Urinary bladder (tissue), 4 donors: ENCODE measurements at places on chromosomes 2 and 18.

GRCh38 chr2:66437109-66437690 is 2.3 kb downstream of the MEIS1 start:
- DNase-seq = no peak

GRCh38 chr2:10064932-10065772 is 15.1 kb downstream of the CYS1 start:
- no peak for DNase-seq

DNA sequence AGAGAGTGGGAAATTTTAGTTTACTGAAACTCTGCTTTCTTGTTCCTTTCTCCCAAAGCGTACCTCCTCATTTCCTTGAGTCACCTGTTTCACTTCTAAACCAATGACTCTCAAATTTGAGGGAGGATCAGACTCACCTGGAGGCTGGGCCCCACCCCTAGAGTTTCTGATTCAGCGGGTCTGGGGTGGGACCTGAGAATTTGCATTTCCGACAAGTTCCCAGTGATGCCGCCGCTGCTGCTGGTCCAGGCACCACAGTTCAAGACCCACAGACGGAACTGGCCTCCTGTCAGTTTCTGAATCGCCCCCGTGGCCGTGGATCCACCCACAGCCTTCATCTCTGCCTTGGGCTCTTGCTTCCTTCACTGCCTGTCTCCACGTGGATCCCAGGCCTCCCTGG is 44.9 kb upstream of the PELI1 start:
- DNase-seq = no peak

GRCh38 chr18:41955688-41956087 is 654 bp downstream of the PIK3C3 start:
- no peak for DNase-seq

DNA sequence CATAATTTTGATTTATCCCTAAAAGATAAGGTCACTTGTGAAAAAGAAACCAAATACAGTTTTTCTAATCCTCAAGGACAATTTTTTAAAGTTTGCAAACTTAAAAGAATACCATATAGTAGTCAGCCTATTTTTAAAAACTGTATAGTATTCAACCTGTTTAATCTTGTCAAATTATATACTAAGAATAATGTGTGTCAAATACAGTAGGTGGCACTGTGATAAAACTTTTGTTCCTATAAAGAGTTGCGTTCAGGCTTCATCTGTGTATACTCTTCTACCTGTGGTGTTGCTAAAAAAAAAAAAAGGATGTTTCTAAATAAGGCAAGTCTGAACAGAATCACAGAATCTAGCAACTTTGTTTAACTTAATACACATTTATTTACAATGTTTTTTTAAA is 68.6 kb downstream of the CCDC138 start:
- DNase-seq = no peak

DNA sequence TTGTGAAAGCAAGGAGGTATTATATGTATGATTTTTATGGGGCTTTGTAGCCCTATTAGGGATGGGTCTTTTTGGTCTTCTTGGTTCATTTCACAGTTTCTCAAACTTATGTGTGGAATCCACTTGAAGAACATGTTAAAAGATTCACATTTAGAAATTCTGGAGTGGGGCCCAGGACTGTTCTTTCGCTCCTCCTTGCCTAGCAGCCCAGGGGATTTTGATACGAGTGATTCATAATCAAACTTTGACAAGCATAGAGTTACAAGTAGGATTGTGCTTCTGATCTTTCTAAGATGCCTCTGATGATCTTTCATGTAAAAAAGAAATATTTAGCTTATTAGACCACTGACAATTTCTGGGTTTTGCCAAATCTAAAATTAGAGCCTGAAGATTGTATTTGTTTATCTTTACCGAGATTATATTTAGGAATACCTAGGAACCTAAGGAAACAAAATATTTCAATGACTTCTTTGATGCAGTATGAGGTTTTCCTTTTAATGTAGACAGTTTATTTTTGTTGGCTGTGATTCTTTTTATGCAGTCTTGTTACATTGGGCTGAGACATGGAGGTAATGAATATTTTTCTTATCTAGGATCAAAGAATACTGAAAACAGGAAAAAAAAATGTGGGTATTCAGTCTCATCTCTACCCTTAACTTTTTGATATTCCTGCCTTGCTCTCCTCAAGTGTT is 324.0 kb downstream of the PARD3B start:
- DNase-seq = no peak

GRCh38 chr2:150303281-150303680 is 184.2 kb downstream of the RND3 start:
- DNase-seq = no peak

DNA sequence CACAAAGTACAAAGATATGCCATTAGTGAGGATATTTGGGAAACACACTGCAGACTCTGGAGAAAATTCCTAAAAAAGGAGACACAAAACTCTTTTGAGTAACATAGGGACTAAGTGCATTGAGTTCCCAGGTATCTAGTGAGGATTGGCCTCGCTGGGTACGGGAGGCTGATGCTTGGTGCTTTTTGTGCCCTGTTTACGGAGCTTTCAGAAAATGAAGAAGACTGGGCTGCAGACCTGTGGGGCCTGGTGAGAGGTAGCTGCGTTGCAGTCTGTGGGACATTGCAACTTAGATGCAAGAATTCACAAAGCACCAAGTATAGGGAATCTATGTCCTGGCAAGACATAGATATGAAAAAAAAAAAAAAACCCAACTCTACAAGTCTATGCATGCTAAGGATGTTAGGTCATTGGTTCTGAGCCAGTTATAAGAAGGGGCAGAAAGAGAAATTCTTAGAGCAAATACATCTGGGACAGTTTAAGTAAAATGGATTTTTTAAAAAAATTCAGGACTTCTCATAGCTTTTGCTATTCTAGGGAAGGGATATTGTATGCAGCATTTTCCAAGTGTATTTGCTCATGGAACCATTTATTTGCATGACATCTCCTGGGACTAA is 156.0 kb downstream of the SLC4A3 start:
- peak; percentile 21 for DNase-seq

DNA sequence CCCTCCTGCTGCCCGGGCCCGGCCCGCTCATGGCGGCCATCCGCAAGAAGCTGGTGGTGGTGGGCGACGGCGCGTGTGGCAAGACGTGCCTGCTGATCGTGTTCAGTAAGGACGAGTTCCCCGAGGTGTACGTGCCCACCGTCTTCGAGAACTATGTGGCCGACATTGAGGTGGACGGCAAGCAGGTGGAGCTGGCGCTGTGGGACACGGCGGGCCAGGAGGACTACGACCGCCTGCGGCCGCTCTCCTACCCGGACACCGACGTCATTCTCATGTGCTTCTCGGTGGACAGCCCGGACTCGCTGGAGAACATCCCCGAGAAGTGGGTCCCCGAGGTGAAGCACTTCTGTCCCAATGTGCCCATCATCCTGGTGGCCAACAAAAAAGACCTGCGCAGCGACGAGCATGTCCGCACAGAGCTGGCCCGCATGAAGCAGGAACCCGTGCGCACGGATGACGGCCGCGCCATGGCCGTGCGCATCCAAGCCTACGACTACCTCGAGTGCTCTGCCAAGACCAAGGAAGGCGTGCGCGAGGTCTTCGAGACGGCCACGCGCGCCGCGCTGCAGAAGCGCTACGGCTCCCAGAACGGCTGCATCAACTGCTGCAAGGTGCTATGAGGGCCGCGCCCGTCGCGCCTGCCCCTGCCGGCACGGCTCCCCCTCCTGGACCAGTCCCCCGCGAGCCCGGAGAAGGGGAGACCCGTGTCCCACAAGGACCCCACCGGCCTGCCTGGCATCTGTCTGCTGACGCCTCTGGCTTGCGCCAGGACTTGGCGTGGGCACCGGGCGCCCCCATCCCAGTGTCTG is 767 bp downstream of the RHOB start:
- DNase-seq = no peak

GRCh38 chr2:100196786-100197494 is 54.5 kb upstream of the AFF3 start:
- peak; percentile 13 for DNase-seq

- no peak for DNase-seq
Measured at GRCh38 chr2:68839260-68839833, 31.9 kb downstream of the BMP10 start.

GRCh38 chr2:24712296-24712695 is 80.9 kb downstream of the PTRHD1 start:
- DNase-seq = no peak

DNA sequence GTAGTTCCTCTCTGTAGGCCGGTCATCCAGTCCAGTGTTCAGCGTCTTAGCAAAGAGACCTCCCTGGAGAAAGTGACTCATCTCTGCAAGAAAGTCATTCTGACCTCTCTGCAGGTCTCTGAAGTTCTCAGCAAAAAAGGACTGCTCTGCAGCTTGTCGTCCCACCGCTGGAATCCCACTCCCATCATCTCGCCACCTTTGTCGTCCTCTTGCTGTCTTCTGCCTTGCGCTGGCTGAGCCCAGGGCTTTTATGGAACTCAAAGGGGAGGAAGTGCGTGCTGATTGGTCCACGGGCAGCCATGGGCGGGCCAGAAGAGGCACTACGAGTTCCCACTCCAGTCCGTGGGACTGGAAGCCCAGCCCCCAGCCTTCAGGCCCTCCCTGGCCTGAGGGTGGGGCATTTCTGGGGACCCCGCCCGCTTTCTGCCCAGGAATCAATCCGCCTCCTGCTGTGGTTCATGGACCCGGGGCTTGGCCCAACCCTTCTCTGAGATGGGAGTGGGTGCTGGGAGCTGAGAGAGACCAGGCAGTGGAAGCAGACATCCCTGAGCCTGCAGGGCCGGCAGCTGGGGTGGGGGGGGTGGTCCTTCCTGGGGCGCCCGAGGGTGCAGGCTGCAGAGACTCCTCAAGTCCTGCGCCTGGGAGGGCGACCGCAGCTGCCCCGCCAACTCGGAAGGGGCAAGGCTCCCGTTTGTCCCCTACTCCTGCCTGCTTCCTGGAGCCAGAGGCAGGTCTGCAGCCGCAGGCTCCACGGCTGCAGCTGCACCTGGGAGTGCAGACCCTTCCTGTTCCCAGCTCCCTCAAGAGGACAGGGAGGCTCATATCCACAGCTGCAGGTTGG is 660.7 kb upstream of the RAB6C start:
- no peak for DNase-seq

GRCh38 chr2:71643674-71644357 is 190.5 kb downstream of the DYSF start:
- DNase-seq = peak; percentile 10

DNA sequence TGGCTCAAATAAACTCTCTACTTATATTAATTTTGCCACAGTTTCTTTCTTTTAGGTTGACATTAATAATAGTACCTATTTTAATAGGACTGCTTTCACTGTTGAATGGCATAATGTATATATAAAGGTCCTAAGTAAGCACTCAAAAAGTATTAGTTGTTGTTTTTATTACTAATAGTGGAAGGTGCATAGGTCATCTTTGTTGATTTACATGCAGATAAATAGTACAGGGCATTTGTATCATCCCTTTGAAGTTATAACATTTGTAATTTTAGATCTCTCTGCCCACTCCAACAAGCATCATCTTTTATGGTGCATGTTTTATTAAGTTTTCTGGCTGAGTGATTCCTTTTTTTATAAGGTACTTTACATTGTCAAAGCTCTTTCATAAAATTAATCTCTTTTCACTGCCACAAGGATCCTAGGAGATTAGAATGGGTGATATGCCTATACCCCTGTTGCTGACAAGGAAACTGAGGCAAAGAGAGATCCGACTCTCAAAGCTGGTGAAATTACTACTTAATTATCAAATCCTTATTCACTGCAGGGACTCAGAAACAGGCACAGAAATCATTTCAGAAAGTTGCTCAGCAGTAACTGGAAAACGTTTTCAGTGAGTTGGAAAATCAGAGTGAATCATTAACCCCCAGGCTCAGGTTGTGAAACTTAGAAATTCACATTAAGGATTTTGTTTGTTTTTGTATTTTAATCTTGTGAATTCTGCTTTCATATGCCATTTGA is 299.6 kb downstream of the AGPS start:
- no peak for DNase-seq

DNA sequence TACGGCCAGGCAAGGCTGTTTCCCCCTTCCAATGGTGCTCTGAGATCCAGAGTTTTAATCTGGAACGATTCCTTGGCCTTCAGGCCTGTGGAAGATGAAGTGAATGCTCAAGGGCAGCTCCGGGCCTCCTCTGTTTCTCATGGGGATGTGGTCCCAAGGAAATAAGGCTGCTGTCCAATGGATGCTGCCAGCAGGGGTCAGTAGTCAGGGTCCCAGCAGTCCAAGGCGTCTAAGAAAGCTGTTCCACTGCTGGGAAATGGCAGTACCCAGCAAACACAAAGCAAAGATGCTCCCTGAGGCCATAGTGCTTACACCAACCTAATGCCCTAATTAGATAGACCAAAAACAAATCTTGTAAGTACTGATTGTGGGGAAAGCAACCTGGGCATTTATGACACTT is 12.5 kb downstream of the NMS start:
- no peak for DNase-seq

DNA sequence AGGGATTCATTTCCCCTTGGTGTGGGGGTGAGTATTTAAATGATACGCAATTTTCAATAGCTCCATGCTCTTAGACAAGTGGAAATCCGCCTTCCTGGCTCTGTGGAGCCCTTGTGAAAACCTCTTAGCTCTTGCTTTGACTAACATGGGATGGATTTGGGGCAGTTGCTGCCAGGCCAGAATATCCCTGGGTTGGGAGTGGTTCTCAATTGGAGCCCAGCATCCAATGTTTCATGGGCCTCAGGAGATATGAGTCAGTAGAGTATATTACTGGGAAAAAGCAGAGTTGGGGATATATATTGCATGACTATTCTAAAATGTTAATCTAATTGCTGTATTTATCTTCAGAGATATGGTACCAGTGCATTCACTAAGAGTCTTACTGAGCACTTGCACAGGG is 104.4 kb upstream of the IL1R2 start:
- DNase-seq = no peak

GRCh38 chr18:74183130-74183529 is 34.8 kb downstream of the TIMM21 start:
- no peak for DNase-seq

GRCh38 chr2:106562268-106563186 is 75.4 kb downstream of the CD8B2 start:
- no peak for DNase-seq

- DNase-seq = no peak
Measured at GRCh38 chr2:219158586-219158985, 2.0 kb downstream of the NHEJ1 start.
